ENCODE measurements at places on chromosomes 5 and 9.

GRCh38 chr9:87010626-87011025 lies 63.3 kb upstream of the GAS1 start:
- no peak for DNase-seq

DNA sequence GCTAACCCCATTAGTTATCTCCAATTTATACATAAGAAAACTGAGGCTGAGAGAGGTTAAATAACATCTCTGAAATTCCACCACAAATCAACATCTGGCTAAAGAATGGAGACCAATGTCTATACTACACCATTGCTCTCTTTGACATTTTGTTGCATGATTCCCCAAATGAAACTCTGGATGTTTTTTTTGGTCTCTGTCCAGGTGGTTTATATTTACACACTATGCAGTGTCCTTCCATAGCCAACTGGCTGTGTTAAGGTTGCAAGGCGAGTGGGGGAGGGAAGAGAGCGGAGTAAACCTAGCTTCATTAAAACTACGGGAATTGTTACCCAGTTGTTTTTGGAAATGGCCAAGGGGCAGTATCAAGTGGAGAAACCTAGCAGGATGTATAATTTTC lies 67.2 kb downstream of the KIF4B start:
- DNase-seq, result no peak

- DNase-seq, result peak; percentile 42
These were observed 89.9 kb upstream of the GNAQ start for GRCh38 chr9:78121488-78121887.

DNA sequence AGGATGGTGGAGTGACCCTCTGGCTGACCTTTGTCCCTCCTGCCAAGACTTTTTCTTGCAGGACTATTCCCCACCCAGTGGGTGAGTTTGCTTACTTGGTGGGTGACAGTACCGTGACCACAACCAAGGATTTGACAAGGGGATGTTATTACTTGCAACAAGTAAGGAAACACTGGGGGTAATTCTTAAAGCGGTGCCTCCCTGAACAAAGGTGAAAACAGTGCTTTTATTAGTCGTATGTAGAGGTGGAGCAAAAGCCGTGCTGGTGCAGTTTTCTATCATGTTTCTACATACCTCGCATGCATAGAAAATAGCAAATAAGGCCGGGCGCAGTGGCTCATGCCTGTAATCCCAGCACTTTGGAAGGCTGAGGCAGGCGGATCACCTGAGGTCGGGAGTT lies 41.0 kb upstream of the KDM4C start:
- DNase-seq, result no peak

DNA sequence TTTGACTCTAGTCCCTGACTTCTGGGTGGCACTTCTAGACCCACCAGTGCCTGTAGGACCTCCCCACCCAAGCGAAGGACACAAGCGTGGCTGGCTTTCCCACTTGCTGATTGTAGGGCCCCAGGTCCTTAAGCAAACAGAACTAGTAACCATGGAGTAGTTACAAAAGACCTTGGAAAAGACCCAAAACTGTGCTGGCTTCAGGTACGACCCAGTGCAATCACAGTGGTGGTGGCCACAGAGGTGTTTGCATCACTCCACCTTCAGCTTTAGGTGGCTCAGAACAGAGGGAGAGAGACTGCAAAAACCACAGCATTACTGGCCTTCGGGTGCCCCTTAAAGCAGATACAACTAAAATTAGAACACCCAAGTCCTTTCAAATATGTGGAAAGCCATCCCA lies 52.9 kb downstream of the SLCO4C1 start:
- no peak for DNase-seq

DNA sequence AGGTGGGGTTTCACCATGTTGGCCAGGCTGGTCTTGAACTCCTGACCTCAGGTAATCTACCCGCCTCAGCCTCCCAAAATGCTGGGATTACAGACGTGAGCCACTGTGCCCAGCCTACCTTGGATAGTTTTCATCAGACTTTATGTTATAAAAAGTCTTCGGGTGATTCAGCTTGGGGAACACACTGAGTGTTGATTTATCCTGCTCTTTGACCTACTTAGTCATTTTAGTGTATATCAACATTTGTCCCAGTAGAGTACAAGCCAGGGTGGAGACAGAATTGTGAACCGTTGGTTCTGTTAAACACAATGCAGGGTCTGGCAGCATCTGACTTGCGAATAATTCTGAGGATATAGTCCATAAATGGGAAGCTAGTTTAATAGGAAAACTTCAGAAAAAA lies 39.7 kb downstream of the NFX1 start:
- DNase-seq, result no peak

- no peak for DNase-seq
These were observed 458.7 kb downstream of the CDH9 start for GRCh38 chr5:26579712-26580111.

DNA sequence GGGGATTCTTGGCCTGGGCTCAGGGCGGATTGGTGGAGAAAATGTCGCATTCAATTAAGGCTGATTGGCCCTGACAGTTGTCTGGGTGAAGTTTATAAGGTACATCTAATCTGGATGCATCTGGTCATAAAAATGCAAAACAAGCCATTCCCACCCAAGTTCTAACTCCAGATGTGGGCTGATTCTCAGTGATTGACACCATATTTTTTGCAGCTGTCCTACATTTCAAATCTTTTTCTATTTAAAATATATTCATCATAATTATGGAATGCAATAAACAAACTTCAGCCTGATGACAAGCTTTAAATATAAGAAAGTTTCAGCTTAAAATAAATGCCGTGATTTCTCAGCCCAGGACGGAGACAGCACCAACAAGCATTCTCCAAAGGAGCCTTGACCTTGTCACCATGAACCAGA lies 146.4 kb upstream of the SMIM23 start:
- no peak for DNase-seq

GRCh38 chr9:98726735-98727134 lies 18.0 kb upstream of the GABBR2 start:
- no peak for DNase-seq

DNA sequence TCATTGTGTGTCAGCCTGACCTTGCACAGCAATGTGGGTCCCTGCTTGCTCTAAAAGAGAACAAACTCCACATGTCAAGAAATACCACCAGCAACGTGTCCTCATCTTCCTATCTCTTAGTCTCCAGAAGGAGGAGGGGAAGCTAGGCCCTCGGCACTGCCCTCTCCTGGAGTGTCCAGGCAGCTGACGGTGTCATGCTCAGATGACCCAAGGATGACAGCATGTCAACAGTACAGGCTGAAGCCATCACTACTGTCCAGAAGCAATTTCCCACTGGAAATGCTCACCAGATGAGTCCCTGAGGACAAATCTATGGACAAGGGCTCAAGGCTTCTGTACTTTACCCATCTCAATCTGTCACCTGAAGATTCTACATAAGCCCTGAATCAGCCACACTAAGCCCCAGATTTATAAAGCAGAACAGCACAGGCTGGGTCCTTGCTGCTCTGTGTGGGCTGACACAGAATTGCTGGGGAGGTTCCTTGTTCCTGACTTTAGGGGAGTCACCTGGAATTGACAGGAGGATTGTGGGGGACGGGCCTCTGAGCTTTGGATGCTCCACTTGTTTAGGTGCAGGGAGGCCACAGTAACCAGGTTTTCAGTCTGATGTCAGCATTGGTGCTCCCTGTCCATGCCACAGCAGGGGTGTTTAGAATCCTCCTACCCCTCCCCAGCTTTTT lies 210.2 kb downstream of the DAB2IP start:
- DNase-seq, result no peak

GRCh38 chr5:127072861-127073846 lies at the start of gene C5orf63:
Gene C5orf63, minus strand, starts transcription at chr5:127073502. Its CDS starts 14,507 bp downstream, at chr5:127058995.
- DNase-seq, result peak; percentile 88

- no peak for DNase-seq
These were observed 18.8 kb downstream of the RAPGEF1 start for GRCh38 chr9:131721076-131721475.

DNA sequence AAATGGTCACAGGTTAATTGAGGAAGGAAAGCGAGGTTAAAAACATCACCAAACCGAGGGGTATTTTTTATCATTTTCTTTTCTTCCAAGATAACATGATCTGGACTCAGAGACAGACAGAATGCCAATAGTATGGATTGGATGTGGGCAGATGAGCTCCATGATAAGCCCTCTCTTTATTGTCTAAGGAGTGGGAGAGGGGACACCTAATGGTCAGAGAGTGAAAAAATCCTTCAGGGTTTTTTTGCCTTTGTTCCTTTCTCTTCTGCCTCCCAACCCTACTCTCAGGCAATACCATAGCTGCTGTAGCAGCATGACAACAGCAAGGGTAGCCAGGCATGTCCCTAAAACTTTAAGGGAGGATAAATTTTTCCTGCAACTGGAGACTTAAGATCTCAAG lies 94.7 kb downstream of the DIRAS2 start:
- no peak for DNase-seq

GRCh38 chr5:179526978-179527377 lies 23.4 kb upstream of the RUFY1 start:
- no peak for DNase-seq

GRCh38 chr9:37715991-37716505 lies 37.6 kb upstream of the TRMT10B start:
- DNase-seq, result no peak

DNA sequence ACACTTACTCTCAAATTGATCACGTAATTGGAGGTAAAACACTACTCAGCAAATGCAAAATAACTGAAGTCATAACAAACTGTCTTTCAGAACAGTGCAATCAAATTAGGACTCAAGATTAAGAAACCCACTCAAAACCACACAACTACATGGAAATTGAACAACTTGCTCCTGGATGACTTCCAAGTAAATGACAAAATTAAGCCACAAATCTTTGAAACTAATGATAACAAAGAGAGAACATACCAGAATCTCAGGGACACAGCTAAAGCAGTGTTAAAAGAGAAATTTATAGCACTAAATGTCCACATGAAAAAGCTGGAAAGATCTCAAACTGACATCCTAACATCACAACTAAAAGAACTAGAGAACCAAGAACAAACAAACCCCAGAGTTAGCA lies 540.5 kb upstream of the CDH18 start:
- DNase-seq, result no peak

- DNase-seq, result no peak
These were observed 27.0 kb downstream of the SUB1 start for GRCh38 chr5:32612134-32612888.

GRCh38 chr5:118520771-118521415 lies 467.5 kb downstream of the DTWD2 start:
- DNase-seq, result no peak

- DNase-seq, result no peak
These were observed 51.5 kb downstream of the PPARGC1B start for GRCh38 chr5:149781612-149782011.

- DNase-seq, result no peak
These were observed 101.4 kb upstream of the MPDZ start for GRCh38 chr9:13380903-13381302.

GRCh38 chr5:174311531-174312269 lies 266.2 kb downstream of the NSG2 start:
- peak; percentile 61 for DNase-seq

DNA sequence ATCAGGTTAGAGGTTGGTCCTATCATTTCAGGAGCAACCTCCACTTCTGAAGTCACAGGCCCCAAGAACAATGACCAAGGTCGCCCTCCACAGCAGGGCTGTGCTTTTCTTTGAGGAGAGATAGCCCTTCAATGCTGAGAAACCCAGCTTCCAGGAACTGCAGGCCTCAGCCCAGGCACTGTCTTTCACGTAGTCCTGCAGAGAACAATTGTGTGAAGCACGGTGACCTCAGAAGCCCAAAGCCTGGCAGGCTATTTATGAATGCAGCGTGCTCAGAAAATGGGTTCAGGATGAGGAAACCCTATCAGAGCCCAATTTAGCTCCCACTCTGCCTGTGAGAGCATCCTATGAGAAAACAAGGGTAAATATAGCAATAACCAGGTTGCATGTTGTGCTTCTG lies 388.3 kb downstream of the PLK2 start:
- DNase-seq, result no peak

GRCh38 chr5:126066836-126067235 lies 356.4 kb upstream of the GRAMD2B start:
- no peak for DNase-seq

GRCh38 chr5:144598451-144599068 lies 427.9 kb downstream of the KCTD16 start:
- DNase-seq, result no peak

DNA sequence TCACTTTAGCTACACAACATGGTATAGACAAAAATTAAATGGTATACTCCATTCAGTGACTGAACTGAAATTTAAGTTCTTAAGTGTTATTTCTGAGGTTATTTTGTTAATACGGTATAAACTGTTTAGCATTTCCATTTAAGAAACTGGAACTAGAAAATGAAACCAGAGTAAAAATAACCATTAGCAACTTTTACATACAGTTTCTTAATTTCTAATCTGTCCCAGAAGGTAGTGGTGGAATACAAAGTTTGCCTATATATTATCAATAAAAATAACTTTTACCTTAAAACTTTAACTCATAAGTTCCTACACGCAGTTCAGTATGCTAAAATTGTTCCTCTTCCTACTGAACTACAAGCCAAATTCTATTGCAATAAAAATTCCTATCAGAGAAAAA lies 10.3 kb downstream of the GOLPH3 start:
- no peak for DNase-seq

- no peak for DNase-seq
These were observed 44.4 kb upstream of the SAP30L start for GRCh38 chr5:154401355-154401754.

GRCh38 chr9:114611516-114612271 lies 603 bp downstream of the TMEM268 start:
- no peak for DNase-seq

DNA sequence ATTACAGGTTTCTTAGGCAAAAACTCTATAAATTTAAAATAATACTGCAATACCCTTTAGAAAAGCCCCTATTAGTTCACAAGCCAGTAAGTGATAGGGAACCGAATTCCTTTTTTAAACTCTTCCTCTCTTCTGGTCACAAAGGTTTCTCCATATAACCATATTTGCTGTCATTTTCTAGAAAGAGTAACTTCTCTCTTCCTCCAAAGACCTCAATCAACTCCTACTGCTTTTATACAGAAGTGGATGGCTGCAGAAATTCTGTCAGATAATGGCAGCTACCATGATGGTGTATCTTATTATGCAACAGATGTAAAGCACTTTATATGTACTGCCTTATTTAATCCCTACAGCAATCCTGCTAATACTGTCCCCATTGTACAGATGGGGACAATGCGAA lies 6.2 kb downstream of the TUT7 start:
- DNase-seq, result no peak

Data from stimulated activated naive CD8-positive, alpha-beta T cell treated with anti-CD3 and anti-CD28 coated beads, Interleukin-15, amount 100 ng/mL, for 72 hours (primary cell).